ENCODE measurements at places on chromosomes 11 and 22.

DNA sequence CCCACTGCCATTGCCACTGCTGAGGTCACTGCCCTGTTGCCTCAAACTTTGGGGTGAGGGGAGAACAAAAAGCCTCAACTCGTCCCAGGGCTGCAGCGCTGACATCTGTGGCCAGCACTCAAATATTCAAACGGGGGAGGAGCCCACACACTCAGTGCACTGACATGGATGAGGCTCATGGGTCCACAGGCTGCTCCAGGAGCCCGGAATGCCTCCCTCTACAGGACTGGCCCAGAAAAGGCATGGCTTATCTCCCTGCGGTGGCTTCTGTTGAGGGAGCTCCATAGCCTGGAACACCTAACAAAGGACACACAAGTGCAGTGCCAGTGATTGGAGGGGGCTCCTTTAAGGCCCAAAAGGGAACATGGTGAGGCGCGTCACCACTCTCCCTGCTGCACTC is 341.1 kb upstream of the LUZP2 start:
- no peak for DNase-seq

DNA sequence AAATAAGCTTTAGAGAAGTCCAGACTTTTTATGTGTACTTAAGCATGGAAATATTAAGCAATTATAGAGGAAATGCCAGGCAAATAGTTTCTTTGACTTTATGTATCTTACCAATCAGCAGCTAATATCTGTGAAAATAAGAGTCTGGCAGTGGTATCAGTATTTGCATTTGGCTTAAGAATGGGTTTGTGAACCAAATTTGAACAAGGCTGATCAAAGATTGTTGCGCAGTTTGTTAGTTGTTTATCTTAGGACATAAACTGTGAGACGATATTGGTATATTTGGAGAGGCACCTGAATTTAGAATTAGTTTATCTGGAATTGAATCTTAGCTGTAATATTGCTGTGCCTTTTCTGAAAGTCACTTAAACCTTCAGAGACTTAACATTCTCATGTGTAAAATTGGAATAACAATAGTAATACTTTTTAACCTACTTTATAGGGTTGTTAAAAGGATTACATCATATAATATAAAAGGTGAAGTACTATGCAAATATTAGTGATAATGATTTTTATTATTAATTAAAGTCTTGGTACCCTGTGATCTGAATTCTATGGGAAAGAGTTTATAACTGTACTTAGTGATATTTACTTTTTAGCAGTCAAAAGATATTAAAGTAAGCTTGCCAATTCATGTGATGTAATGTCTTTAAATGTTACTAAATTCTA is 66.4 kb downstream of the DYNC2H1 start:
- no peak for DNase-seq

- no peak for DNase-seq
Observed at GRCh38 chr11:75264356-75264755, 23.8 kb downstream of the TPBGL start.

DNA sequence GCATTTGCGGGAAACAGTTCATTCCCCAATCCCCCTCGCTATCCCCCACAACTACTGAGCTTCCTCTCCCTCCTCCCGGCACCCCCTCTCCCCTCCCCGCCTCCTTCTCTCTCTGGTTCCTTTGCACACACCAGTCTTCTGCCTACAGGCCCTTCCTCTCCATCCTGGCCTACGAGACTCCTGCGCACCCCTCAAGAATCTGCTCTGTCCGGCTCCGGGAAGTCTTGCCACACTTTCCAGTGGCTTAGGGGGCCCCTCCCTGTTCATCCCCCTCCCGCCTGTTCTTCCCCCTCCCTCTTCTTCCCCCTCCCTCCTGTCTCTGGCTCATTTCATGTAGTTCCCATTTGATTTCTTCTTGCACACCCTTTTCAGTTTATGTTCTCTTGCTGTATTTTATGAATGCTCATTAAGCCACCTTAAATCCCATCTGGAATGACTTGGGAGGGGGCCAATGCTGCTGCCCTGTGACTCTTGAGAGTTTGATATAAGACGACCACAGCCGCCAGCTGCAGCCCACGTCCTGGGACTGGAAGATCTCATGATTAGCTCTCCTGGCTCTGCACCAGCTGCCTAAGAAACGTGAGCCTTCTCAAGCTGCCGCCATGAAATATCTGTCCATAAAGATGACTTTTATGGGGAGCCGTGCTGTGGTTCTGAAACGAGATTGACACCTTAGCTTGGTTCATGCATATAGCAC is 50.9 kb downstream of the RPS6KA4 start:
- DNase-seq, result peak; percentile 97

GRCh38 chr11:93967944-93968343 is 53.2 kb upstream of the HEPHL1 start:
- DNase-seq, result no peak

- no peak for DNase-seq
Observed at GRCh38 chr11:10657308-10658271, 36.0 kb downstream of the IRAG1 start.

DNA sequence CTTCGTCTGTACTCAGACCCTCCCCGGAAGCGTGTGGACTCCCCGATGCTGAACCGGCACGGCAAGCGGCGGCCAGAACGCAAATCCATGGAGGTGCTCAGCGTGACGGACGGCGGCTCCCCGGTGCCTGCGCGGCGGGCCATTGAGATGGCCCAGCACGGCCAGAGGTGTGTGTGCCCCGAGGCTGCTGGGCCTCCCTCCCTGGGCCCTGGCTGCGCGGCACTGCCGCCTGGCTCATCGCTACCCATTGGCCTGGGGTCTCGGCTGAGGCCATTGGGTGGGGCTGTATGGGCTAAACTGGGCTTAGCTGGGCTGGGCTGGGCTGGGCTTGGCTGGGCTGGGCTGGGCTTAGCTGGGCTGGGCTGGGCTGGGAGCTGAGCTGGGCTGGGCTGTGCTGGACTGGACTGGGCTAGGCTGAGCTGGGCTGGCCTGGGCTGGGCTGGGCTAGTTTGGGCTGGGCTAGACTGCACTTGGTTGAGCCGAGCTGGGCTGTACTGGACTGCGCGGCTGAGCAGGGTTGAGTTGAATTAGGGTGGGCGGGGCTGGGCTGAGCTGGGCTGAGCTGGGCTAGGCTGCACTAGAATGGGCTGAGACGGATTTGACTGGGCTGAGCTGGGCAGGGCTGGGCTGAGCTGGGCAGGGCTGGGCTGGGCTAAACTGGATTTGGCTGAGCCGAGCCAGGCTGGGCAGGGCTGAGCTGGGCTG is 40.7 kb downstream of the MOB2 start:
- no peak for DNase-seq

GRCh38 chr11:74471037-74471436 is 3.7 kb upstream of the KCNE3 start:
- DNase-seq, result no peak

GRCh38 chr11:89490981-89491690 is at the start of gene NOX4:
Gene NOX4, minus strand, starts transcription at chr11:89491375. Its CDS starts 129 bp downstream, at chr11:89491246.
- no peak for DNase-seq

- no peak for DNase-seq
Observed at GRCh38 chr11:100940111-100940510, 189.5 kb downstream of the PGR start.

DNA sequence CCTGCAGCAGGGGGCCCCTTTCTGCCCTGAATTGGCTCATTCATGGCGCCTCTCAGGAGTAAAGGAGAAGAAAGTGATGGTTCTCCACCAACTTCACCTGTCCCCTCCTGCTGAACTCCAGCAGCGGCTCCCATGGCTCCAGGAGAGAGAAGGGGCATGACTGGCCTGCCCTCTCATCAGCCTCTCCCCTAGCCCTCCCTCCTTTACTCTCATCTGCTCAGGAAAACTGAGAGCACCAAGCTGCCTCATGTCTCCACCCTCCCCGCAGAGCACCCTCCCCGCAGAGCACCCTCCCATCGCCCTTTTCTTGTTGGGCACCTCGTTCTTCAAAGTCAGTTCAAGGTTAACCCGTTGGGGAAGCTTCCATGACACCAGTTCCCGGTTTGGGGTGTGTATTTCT is 82.1 kb upstream of the ATXN10 start:
- no peak for DNase-seq

GRCh38 chr11:73752903-73753302 is 8.0 kb downstream of the RAB6A start:
- no peak for DNase-seq

DNA sequence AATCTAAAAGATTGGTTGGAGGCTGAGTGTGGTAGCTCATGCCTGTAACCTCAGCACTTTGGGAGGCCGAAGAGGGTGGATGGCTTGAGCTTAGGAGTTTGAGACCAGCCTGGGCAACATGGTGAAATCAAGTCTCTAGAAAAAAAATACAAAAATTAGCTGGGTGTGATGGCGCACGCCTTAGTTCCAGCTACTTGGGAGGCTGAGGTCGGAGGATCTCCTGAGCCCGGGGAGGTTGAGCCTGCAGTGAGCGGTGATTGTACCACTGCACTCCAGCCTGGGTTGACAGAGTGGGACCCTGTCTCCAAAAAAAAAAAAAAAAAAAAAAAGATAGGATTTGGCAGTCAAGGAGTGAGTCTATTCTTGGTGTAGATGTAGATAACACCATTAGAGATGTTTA is 10.6 kb downstream of the FOLR1 start:
- no peak for DNase-seq

DNA sequence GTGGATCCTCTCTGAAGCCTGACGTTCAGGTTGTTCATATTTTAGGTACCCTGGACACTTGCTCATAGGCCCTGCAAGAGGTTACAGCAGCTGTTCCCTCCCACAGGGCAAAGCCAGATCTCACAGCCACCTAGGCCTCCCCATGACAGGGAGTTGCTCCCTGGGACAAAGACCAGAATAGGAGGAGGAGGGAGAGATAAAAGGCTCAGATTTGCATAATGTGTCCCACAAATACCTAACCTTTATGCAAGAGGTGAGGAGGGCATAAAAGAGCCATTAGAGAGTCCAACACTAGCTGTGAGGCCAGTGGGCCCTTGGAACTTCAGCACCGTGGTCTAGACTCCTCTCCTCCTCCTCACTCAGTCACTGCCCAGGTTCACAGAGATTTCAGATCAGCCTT is 33.8 kb downstream of the ZNF280B start:
- no peak for DNase-seq

DNA sequence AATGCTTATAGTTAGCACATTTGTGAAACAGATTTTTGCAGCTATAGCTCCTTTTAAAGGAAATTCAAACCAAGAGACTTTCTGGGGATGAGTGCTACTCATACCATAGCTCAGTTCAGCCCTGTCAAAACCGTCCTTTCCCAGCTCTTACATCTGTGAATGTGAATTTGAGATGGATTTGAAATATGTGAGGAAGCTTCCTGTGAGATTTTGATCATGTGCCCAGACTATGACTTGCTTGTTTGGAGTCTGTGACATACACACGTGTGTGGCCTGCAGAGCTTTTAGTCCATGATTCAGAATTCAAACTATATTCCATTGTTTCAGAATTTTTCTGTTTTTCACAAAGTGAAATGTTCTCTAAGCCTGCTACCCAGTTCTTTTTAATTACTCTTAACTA is 4.4 kb upstream of the MMP1 start:
- DNase-seq, result no peak

DNA sequence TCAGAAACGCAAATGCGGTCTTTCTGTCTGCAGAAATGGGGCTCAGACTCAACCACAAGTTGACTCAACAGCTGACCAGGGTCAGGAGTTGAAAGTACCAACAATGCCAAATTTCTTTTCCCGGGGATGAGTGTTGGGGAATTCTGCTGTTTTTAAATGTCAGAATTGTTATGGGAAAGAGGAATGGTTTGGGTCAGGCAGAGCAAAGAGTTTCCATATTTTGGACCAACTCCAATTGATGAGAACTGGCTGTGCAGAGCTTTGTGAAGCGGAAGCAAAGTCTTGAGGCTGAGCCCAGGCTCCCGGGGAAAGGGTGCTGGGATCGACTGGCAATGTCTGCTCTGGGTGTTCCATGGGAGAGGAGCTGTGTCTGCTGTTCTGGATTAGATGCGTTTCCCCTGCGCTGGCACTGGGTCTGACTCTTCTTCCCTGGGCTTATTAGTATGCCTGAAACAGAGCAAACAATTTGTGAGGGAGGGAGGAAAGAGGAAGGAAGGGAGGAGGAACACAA is 36.2 kb downstream of the TXN2 start:
- DNase-seq, result no peak

GRCh38 chr11:48093795-48094642 is 113.7 kb downstream of the PTPRJ start:
- peak; percentile 96 for DNase-seq

DNA sequence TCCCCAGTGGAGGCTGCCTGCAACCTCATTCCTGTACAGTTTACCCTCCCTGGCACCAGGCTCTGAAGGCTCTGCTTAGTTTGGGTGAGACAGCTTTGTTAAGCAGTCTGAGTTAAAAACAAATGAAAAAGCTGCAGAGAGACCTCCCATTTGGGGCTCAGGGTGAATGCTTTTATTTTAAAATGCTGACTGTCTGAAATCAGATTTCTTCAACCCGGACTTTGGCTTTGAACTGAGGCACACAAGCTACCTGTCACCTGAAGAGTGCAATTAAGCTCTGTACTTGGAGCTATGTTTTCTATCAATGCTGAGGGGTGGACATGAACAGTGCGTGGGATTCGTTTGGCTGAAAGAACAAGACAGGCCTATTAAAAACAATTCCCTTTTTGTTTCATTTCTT is 217.5 kb upstream of the SORL1-AS1 start:
- no peak for DNase-seq

DNA sequence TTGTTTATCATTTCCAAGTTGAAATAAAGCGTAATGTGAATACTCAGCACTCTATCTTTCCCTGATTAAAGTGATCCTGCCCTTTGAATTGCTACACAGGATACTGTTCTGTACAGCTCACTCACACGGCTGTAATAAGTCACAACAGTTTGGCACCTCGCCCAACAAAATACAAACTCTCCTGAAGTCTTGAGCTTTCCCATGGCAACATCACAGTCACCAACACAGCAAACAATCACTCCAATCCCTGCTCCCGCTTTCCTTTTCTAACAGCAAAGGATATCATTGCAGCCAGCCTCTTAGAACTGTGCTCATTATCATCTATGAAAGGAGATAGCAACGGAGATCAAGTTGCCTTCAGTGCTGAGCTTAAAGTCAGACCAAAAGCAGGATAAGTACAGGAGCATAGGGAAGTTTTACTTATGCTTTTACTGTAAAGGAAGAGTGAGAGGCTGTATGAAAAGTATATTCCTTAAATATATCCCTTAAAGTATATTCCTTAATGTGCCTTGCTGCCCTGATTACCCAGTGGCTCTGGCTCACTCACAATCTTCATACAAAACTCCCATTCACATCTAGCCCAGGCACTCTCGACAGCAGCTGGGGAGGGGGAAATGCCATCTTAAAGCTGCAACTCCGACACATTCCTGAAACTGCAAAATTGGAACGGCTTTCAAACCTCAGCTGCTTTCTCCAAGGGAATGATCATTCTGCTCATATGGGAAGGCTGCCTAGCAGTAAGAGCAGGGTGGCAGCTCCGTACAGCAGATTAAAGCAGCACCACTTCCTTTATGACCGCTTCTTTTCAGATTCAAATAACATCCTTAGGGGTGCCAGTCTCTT is 35.8 kb downstream of the MAML2 start:
- DNase-seq, result no peak

DNA sequence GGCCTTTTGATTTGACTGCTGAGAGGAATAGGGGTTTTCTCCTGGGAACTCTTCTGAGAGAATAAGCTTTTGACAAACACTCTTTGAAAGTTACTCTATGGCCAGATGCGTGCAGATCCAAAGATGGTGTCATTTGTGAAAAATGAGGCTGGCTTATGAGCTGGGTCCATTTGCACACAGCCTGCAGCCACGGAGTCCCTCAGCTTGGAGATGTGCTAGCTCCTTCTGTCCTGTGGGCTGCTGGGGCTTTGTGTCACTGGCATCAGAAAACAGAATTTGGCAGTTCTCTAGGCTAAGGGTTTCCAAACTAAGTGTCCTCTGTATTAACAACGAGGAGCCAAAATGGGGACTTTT is 702.4 kb downstream of the NTM start:
- no peak for DNase-seq

GRCh38 chr22:50143096-50143495 is 27.4 kb upstream of the PANX2 start:
- no peak for DNase-seq

Data from NCI-H524 treated with DMSO at 0.1 percent for 48 hours (cell line).